ENCODE measurements at places on chromosomes 6 and 20.
A peak's percentile ranks its signal among the peaks of the same experiment; 100 is the strongest.

- DNase-seq: no peak
Observed at GRCh38 chr20:57244627-57245214, 21.7 kb downstream of the BMP7 start.

DNA sequence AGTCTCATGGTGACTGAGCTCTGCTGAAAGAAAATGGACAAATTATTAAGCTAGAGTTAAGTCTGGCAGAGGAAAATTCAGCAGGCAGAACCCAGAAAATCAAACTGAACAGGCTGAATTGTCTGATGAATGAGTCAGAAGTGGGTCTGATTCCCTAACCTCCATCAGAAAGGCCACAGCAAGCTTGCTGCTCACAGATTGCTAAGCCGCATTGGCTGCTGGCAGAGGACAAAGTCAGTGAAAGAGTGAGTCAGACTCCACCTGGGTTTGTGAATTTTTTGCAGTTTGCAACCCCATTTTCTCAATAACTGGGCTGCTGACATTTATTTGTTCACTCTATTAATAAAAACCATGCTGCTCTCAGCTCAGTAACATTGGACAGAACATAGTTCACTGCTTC lies 191.3 kb downstream of the EPM2A start:
- DNase-seq: peak; percentile 80

GRCh38 chr6:166514196-166514595 lies 72.3 kb downstream of the RAMACL start:
- peak; percentile 19 for DNase-seq

- DNase-seq: no peak
Observed at GRCh38 chr6:49524541-49524940, 24.8 kb downstream of the GLYATL3 start.

- no peak for DNase-seq
Observed at GRCh38 chr20:40462566-40462965, 226.5 kb downstream of the MAFB start.

DNA sequence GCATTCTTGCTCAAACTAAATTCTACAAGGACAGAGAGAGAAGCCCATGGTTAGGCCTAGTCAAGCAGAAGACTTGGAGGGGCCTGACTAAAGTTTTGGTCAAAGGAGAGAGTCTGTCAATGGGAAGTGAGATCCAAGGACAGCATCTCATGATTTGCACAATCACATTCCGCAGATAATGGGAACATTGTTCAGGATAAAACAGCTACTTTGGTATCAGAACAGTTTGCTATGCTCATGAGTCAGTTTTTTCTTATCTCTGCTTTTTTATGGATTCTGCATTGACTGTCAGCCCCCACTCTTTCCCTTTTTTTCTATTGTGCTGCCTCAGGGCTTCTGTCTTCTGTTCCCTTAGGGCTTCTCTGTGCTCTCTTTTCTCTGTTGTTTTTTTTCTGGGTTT lies 28.6 kb downstream of the AKAP7 start:
- DNase-seq: no peak

GRCh38 chr20:49890471-49891361 lies 24.6 kb downstream of the SPATA2 start:
- no peak for DNase-seq

DNA sequence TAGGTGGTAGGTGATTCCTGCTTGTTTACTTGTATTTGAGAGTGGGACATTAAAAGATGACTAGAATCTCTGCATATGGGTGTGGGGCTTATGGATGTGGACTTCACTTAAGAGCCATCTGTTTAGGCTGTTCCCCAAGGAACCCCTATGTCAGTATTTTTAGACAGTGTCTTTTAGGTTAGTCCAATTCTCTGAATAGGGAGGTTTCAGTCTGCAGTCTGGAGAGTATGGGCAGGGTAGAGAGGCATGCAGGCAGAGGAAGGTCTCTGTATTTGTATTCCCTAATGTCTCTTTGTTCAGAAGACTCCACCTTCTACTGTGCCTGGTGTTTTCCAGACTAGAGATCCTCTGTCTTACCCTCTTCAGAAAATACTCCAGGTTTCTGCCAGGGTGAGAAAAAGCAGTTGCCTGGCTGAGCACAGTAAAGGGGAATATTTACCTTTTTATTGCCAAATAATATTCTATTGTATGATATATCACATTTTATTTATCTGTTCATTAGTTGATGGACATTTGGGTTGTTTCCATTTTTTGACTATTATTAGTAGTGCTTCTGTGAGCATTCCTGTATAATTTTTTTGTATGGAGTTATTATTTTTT lies 19.1 kb downstream of the SLX4IP start:
- no peak for DNase-seq

DNA sequence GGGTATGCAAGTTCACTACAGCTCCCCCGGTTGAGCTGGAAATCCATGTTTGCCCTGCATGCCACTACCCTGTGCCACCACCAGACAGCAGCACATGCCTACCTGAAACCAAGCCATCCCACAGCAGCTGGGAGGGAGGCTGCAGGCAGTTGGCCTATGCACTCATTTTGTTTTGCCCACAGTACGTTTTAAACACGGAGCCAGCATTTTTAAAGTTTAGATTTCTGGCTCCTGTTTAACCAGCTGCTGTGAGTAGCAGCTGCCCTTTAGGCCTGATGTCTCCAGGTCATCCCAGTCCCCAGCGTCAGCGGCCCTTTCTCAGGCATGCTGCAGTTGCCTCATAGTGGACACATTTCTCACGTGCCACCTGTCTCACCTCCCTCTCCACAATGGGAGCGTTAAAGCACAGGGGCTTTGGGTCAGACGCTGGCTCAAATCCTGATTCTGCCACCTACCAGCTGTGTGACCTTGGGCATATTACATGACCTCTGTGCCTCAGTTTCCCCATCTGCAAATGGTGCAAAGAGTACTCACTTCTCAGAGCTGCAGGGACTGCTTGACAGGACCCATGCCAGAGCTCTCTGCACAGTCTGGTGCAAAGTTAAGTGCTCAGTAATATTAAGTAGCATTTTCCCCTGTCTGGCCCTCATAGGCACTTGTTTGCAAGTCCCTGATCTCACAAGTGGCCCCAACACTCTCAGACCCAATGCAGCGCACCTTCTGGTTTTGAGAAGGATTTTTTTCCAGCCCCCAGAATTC lies 8.2 kb upstream of the UBE2V1 start:
- DNase-seq: peak; percentile 98

GRCh38 chr20:35616465-35617396 lies 1.1 kb downstream of the SPAG4 start:
- peak; percentile 100 for DNase-seq

- no peak for DNase-seq
Observed at GRCh38 chr20:18440403-18440802, 26.4 kb downstream of the DZANK1 start.

GRCh38 chr6:14718861-14719260 lies 527.0 kb upstream of the JARID2 start:
- no peak for DNase-seq

GRCh38 chr6:165891320-165891719 lies 228.3 kb upstream of the PDE10A start:
- DNase-seq: no peak

DNA sequence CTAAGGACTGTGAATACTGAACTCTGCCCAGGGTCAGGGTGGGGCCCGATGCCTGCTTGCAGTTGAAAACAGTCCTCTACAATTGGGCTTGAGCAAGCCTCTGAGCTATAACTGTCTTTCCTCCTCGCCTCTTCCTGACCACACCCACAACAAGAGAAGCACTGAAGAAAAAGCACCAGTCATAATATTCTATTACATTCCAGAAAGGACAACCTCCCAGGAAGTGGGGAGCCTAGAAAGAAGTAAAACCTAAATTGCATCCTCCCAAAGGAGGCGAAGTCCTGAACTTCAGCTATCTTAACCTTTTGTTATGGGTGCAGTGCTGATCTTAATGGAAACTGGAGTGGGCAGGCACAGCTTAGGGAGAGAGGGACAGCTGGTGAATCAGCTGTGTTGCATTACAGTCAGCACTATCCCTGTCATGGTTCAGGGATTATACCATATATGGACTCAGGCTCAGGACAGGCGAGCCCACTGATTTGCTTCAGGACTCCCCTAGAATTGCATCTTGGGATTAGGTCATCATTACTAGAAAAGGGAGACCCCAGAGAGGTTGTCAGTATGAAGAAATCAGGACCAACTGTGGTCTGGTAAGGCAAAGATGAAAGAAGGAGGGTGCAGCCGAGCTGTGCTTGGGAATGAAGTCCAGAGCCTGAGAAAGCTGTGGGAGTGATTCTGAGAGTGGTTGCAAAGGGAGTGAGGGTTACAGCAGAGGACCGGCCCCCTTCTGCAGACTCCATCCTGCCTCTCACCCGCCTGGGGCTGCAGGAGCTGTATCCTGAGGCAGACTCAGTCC lies 18.3 kb upstream of the TRAM2 start:
- DNase-seq: peak; percentile 95

- peak; percentile 85 for DNase-seq
Observed at GRCh38 chr6:132153221-132153898, 202.2 kb upstream of the CCN2 start.

DNA sequence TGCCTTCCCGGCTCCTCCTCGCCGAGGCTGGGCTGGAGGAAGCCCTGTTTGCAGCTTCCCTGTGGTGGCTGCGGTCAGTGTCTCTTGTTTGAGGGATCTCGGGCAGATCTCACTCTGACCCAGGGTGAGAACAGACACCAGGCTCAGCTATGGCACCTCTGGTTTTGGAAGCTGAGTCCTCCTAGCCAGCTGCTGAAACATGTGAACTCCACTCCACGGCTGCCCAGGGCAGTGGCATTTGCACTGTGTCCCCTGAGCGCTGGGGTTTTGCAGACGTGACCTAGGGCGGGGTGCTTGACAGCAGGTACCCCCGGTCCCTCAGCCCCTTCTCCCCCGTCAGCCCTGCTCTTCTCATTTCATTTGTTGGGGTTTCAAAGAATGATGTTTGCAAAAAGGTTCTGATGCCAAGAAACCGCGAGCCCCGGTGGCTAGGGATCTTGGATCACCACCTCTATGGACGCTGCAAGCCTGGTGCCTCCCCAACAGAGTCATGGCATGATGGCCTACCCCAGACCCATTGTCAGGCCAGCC lies 55.0 kb upstream of the DACT2 start:
- no peak for DNase-seq

DNA sequence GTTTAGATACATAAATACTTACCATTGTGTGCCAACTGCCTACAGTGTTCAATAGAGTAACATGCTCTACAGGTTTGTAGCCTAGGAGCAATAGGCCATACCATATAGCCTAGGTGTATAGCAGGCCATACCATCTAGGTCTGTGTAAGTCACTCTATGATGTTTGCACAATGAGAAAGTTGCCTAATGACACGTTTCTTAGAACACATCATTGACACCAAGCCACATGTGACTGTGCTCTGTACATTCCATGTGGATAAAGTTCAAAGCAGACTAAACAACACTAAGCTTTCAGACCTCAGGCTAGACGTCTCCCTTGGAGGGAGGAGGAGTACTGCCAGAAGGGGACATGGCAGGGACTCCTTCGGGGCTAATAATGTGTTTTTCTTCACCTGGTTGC lies 93.6 kb downstream of the KIF16B start:
- peak; percentile 11 for DNase-seq

GRCh38 chr6:158213925-158214674 lies 46.0 kb downstream of the GTF2H5 start:
- peak; percentile 82 for DNase-seq

DNA sequence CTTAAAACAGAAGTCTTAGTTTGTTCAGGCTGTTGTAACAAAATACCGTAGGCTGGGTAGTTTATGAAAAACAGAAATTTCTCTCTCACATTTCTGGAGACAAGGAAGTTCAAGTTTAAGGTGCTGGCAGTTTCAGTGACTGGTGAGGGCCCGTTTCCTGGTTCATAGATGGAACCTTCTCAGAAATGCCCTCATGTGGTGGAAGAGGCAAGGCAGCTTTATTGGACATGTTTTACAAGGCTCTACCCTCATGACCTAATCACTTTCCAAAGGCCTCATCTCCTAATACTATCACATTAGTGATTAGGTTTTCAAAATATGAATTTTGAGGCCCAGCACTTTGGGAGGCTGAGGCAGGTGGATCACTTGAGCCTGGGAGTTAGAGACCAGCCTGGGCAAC lies 2.4 kb downstream of the HEBP2 start:
- no peak for DNase-seq

- DNase-seq: peak; percentile 32
Observed at GRCh38 chr6:90468080-90468479, 118.8 kb downstream of the MAP3K7 start.

GRCh38 chr20:51366155-51366886 lies 176.2 kb downstream of the NFATC2 start:
- peak; percentile 100 for DNase-seq

DNA sequence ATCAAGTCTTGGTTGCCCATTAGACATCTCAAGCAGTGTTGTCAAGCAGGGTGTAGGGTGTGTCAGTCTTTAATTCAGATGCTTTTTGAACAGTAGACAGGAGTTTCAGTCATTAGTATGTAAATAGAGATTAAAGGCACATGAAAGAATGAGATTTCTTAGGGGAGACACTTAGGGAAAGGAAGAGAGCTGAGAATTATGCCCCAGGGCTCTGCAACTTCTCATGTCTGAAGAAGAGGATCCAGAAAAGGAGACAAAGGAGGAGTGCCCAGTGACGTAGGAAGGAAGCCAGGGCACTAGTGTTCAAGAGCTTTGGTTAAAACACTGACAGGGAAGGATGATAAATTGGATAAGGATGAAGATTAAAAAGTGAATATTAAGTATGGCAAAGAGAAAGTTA lies 569.7 kb downstream of the NKAIN2 start:
- no peak for DNase-seq

GRCh38 chr6:157682856-157683481 lies 140.1 kb upstream of the SNX9 start:
- peak; percentile 66 for DNase-seq

DNA sequence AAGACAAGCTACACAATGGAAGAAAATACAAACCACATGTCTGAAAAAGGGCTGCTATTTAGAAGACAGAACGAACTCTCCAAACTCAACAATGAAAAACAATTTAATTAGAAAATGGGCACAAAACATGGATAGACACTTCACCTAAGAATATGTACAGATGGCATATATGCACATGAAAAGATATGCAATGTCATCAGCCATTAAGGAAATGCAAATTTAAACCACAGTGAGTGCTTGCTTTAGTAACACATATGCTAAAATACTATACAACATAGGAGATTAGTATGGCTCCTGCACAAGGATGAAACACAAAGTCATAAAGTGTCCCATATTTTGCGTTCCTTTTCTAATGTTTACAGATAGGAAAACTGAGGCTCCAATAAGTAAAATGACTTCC lies 60.4 kb upstream of the FAM83B start:
- DNase-seq: no peak

- DNase-seq: no peak
Observed at GRCh38 chr6:150084426-150084825, 15.5 kb upstream of the ULBP3 start.

DNA sequence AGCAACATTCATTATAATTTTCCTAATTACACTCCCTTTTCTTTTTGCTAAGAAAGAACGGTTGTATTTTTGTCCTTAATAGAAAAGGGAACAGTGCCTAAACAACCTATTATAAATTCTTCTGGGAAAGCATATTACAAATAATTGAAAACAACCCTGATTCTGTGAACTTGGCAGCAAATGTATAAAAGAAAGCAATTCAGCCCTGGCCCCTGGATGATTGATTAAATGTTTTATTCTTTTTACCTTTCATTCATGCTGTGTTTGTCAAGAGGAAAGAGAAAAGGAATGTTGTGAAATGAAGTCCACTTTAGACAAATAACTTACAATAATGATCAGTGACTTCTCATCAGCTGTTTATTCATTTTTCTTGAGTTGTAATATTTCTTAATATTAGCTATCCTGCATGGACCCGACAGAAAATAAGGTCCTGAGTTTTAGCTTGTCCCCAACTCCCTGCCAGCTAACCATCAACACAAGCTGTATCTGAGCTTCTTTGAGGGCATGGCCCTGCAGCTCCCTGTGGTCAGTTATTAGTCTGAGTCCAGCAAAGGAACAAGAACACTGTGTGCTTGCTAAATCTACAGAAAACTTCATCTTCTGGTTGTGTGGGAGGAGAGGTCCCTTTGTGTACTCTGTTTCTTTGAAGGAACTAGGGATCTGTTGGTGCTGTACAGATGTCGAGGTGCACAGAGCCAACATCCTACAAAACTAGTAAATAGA lies 248.2 kb downstream of the LAMA2 start:
- DNase-seq: peak; percentile 82

Data from LHCN-M2 (cell line).